ENCODE measurements at places on chromosomes 3 and 15.

- DNase-seq = no peak
Measured at GRCh38 chr15:41922353-41922752, 28.5 kb upstream of the SPTBN5 start.

DNA sequence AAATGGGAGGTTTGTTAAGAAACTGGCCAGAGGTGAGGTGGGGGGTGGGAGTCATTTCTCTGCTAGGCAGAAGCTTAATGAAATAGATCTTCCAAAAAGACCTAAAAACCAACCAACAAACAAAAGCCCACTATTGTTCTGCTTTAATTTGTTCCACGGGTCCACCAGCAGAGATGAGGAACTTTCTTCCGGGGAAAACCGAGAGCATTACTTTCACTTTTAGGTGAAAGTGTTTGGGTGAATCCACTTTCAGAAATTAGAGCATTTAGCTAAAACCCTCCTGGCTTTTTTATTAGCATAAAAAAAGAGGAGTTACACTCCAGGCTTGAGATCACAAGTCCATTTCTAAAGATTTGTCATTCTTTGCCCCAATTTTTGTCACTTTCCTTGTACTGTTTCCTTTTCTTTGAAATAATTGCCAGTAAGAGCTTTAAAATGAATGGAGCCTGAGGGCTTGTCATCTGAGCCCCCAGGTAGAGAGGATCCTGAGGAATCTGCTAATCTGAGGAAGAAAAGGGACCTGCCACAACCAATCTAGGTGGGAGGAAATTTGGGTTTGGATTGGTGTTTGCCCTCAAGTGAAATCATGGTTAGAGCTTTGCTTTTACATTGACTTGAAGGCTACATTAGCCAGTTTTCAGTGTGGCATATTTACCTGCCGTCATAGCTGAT lies 667.6 kb downstream of the NAALADL2 start:
- no peak for DNase-seq

DNA sequence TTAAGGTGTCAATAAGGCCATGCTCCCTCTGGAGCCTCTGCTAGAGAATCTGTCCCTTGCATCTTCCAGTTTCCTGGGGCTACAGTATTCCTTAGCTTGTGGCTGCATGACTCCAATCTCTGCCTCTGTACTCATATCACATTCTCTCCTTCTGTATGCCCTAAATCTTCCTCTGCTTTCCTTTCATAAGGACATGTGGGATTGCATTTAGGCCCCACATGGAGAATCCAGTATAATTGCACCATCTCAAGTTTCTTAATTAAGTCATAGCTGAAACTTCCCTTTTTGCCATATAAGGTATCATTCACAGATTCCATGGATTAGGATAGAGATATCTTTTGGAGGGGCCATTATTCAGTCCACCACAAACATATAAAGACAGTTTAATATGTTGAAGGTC lies 409.8 kb upstream of the TMCO5A start:
- peak; percentile 37 for DNase-seq

DNA sequence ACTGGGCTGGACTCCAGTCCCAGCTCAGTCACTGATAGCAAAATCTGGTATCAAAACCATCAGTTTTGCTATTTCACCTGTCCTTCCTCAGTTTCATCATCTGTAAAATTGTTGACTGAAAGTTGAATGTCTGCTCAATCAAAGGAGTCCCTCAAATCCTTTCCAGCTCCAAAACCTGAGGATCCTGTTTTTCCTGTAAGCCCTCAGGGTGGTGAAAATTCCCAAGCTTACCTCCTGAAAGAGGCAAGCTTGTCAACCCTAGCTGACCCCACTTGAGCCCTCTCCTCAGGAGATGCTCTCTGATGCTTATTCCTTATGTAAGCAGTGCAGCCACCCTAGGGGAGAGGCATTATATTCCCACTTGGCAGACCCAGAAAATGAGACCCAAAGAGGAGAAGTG lies 82.6 kb downstream of the HMG20A start:
- no peak for DNase-seq

DNA sequence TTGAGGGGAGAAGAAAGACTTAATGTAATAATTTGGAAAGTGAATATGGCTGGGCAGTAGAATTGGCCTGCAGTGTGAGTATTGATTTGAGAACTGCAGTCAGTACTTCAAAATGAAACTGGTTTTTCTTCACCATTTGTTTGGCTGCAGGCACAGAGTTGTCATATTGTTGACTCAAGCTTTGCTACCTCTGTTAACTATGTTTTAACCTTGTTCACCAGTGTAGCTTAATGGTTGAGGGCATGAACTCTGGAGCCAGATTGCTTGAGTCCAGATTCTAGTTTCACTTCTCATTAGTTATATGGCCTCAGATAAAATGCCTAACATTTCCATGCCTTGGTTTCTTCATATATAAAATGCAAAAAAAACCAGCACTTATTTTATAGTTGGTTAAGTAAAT lies 64.1 kb downstream of the CFAP44 start:
- no peak for DNase-seq

GRCh38 chr3:46680298-46680826 lies 13.1 kb downstream of the ALS2CL start:
- no peak for DNase-seq

DNA sequence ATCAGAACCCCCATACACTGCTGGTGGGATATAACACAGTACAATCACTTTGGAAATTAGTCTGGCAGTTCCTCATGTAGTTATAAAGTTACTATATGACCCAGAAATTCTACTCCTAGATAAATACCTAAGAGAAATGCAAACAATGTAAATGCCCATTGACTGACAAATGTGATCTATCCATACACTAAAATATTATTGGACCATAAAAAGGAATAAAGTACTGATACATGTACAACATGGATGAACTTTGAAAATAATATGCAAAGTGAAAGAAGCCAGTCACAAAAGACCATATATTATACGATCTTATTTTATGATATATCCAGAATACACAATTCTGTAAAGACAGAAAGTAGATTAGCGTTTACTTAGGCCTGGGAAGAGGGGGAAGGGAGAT lies 7.8 kb downstream of the IMPG2 start:
- no peak for DNase-seq

- DNase-seq = no peak
Measured at GRCh38 chr3:65094723-65095122, 406.9 kb upstream of the ADAMTS9 start.

DNA sequence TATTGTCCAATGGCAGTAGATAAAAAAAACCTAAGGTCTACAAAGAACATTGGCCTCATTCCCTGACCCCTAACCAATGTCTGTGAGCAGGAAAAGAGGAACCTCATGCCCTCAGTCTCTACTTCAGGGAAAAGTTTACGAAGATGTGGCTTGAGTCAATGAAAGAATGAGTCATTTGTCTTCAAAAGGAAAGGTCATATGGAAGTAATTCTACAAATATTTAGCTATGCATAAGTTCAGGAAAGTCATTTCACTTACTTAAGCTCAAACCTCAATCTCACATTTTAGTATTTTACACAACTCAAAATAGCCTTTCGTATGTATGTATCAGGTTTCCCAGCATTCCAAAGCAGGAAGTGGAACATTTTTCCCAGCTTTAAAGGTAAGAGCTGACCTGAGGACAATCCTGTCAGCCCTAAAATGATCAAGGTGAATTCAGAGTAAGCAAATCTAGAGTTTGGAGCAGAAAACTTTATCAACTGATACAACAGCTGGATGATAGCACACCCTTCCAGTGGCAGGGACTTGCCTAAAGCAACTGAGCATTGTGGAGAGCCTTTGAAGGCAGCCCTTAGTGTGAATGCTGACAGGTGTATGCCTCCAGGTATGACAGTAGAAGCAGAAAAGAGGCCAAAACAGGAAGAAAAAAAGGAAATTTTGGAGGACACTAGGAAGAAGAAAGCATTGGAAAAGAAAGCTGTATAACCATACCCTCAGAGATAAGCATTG lies 53.9 kb upstream of the ACKR4 start:
- peak; percentile 94 for DNase-seq

DNA sequence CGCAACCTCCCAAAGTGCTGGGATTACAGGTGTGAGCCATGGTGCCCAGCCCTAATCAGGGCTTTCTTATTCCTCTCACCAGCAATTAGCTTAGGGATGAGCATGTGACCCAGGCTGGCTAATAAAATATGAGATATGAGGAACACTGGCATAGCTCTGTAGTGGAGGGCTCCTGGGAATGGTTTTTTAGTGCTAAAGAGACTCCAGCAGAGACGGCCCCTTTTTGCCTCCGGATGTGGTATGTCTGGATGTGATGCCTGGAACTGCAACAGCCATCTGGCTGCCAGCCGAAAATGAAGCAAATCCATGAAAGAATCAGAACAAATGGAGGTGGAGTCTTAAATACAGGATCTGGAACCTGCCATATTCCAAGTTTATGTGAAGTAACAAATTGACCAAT lies 69.1 kb upstream of the MAGI1 start:
- peak; percentile 92 for DNase-seq

GRCh38 chr3:48305396-48305795 lies 28.1 kb downstream of the SPINK8 start:
- no peak for DNase-seq

- DNase-seq = no peak
Measured at GRCh38 chr3:69483449-69483848, 97.6 kb upstream of the FRMD4B start.

DNA sequence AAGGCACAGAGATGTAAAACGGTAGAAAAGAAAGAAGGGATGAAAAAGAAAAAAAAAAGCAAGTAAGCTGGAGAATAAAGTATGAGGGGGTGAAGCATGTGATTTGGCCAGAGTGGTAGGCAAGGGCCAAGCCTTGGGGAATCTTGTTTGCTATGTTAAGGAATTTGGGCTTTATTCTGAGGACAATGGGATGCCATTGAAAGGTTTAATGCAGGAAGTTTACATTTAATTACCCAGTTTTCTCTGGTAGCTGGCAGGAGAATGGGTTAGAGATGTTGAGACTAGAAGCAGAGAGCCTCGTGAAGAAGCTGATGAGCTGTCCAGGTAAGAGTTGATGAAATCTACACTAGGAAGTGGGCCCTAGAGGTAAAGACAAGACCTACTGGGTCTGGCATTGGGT lies 455.9 kb downstream of the PDCD6IP start:
- DNase-seq = no peak

- peak; percentile 73 for DNase-seq
Measured at GRCh38 chr15:93358166-93359059, 269.4 kb upstream of the RGMA start.

GRCh38 chr15:94061041-94061440 lies 170.3 kb upstream of the MCTP2 start:
- DNase-seq = peak; percentile 40

DNA sequence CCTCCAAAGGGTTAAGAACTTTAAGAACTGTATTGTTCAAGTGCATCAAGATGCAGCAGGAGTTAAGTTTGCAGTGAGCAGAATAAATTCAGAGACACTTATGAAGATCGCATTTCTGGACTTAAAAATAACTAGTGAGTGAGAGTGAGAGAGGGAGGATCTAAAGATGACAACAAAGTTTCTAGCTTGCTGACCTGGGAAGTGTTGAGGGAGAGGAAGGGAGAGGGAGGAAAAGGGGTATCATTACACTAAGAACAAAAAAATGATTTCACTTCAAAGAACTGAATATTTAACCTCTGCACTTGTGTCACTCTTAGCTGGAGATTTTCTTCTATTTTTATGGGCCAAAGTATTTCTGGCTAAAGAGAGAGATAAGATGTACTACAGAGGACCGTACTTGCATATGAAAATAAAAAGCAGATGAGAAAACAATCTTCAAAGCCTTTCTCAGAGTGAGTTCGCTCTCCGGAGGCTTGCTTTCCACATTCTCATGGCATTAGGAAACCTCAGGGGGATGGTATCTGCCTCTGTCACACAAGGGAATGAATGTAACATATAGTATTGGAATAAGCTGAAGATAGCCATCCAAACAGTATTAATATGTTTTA lies 91.4 kb upstream of the TJP1 start:
- DNase-seq = peak; percentile 79

All from fibroblast of skin of right biceps (primary cell).